ENCODE measurements at places on chromosomes 1 and 21. TPM values are rescaled to one million over a fixed set of nuclear protein-coding genes. Genes with fewer than 3 reads are reported as not detected.

The SHISA4 gene
- 18.5 TPM for total RNA-seq

The LEPROT gene
- total RNA-seq = 66.9 TPM

The GBP7 gene
- total RNA-seq = not detected

The ZMYND12 gene
- 0.14 TPM for total RNA-seq

The DCDC2B gene
- not detected for total RNA-seq

The SLC44A3 gene
- 0.29 TPM for total RNA-seq

Measured in placental pericyte (primary cell).